ENCODE measurements at places on chromosomes 11 and 22.

DNA sequence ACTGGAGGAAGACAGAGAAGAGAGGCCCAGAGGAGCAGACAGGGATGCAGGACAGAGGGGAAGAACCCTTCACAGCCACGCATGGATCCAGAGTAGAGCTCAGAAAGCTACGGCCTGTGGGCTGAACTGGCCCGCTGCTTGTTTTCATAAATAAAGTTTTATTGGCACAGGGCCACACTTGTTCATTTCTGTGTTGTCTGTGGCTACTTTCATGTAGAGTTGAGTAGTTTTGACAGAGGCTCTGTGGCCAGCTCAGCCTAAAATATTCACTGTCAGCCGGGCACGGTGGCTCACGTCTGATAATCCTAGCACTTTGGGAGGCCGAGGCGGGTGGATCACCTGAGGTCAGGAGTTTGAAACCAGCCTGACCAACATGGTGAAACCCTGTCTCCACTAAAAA lies 26.2 kb upstream of the GAL start:
- no peak for DNase-seq

GRCh38 chr11:2309251-2310072 lies 7.6 kb downstream of the TSPAN32 start:
- DNase-seq = no peak

- DNase-seq = no peak
These were observed 196.3 kb downstream of the BUD13 start for GRCh38 chr11:116576526-116576925.

DNA sequence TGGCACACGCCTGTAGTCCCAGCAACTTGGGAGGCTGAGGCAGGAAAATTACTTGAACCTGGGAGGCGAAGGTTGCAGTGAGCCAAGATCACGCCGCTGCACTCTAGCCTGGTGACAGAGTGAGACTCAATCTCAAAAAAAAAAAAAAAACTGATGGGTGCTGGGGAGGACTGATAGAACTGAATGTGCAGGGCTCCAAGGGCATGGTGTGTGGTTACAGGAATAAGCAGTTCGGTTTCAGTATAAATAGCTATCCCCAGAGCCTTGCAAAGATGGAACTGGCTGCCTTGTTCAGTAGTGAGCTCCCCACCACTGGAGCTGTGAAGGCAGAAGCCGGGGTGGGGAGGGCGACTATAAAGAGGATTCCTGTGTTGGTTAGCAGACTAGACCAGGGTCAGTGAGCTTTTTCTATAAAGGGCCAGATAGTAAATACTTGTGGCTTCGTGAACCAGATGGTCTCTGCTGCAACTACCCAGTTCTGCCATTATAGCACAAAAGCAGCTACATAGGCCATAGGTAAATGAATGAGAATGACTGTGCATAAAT lies 5.9 kb downstream of the TOM1 start:
- DNase-seq = no peak

DNA sequence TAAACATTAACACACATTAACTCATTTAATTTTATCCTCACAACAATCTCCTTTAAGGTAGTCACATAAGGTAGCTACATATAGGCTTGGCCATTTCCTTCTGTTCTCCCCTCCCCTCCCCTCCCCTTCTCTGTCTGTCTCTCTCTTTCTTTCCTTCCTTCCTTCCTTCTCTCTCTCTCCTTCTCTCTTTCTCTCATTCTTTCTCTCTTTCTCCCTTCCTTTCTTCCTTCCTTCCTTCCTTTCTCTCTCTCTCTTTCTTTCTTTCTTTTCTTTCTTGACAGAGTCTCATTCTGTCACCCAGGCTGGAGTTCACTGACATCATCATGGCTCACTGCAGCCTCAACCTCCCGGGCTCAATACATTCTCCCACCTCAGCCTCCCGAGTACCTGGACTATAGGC lies 22.3 kb upstream of the NUP160 start:
- DNase-seq = no peak

GRCh38 chr11:1752907-1753228 lies 2.5 kb upstream of the IFITM10 start:
- no peak for DNase-seq

GRCh38 chr11:73121692-73122091 lies 20.4 kb downstream of the FCHSD2 start:
- no peak for DNase-seq

- no peak for DNase-seq
These were observed 86.6 kb downstream of the KCNQ1 start for GRCh38 chr11:2531277-2531986.

DNA sequence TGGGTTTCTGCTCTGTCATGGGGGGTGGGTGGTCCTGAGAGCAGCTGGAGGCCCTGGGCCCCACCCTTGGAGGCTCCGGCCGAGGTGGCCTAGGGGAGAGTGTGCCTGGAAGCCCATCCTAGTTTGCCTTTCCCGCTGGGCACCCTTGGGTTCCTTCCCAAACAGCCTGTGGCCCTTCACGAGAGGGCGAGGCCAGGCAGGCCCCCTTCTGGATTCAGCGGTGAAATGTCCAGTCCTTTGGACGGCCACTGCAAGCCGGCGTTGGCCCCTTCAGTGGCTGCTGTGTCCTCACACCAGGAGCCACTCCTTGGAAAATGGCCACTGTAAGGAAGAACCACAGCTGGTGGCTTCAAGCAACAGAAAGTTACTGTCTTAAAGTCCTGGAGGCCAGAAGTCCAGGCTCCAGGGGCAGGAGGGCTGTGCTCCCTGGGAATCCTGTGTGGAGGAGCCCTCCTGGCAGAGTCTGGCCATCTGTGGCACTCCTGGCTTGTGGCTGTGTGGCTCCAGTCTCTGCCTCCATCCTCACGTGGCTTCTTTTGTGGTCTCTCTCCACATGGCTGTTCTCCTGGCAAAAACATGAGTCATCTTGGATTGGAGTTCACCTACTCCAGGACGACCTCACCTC lies 854.1 kb downstream of the TBC1D22A start:
- DNase-seq = no peak

DNA sequence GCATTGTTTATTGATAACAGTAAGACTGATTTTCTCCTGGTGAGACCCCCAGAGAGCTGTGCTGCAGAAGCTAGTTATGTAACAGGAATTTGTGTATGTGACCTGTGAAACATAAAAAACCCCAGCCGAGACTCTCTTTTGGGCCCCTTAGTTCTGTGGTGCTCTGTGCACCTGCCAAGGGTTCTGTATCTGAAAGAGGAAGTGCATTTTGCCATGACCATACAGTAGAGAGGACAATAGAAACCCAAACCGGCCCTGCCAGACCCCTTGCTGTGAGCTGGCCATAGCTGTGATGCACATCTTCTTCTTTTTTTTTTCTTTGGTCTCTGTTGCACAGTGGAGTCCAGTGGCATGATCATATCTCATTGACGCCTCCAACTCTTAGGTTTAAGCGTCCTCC lies 31.4 kb upstream of the APOL5 start:
- DNase-seq = no peak

- DNase-seq = no peak
These were observed 288.1 kb downstream of the ETS1 start for GRCh38 chr11:128299132-128299726.

DNA sequence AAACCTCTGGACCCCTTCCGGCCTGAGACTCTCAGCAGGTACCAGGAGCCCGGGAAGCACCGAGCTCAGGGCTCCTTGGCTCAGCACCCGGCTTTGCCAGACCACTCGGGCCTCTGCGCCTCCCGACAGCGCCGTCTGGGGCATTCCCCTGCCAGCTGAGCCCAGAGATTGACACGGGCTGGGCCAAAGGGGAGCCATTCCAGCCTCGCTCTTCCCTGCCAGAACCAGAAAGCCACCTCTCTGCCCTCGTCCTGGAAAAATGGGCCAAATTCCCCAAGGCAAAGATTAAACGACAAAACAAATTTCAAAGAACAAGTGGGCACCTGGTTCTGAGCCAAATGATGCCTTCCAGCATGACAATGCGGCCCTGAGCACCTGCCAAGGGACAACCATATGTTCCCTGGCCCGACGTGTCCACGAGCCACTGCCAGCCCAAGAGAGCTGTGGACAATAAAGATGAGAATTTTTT lies 59.3 kb downstream of the CELSR1 start:
- no peak for DNase-seq

- DNase-seq = no peak
These were observed 570 bp upstream of the TPCN2 start for GRCh38 chr11:69048031-69048693.

All from activated CD8-positive, alpha-beta memory T cell treated with anti-CD3 and anti-CD28 coated beads for 1 hour (primary cell).